ENCODE measurements at places on chromosomes 3 and 15.

DNA sequence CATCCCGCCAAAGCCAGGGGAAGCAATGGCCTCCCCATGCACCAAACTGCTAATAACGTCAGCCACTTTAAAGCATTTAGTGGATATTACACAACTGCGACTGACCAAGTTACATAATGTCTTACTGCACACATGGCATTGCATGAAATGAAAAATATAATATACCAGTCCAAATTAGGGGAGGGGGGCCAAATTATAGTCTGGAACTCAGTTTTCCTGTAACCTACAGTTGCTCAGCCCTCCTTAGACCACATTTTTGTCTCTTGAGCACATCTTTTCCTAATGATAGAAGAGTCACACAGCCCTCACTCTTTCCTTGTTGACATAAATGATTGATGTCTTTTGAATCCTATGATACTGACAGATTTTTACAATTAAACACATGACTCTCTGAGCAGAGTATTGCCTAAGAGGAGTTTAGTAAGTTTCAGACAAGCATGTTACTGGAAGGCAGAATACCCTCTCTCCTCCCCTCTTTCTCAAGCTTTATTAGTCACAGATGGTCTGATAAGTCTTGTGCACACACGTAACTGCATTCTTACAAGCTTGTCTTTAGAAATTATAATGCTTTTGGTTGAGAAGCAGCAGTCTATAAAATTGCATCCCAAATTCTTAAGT lies 1.1 kb upstream of the PLD1 start:
- DNase-seq: no peak

- peak; percentile 87 for DNase-seq
These were observed 55.1 kb downstream of the PEX5L start for GRCh38 chr3:179981646-179982045.

GRCh38 chr15:40259021-40259420 lies 20.2 kb downstream of the PAK6 start:
- no peak for DNase-seq

DNA sequence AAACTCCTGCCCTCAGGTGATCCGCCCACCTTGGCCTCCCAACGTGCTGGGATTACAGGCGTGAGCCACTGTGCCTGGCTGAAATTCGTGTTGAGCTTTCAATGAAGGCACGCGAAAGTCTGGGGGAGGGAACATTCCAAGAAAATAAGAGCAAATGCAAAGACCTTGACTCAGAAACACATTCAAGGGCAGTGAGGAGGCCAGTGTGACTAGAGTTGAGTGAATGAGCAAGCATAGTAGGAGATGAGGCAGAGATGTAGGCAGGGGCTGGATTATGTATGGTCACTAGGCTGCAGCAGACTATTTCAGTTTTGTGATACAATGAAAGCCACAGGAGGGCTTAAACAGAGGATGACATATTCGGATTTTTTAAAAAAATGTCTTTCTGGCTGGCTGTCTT lies 67.0 kb downstream of the SCN11A start:
- DNase-seq: no peak

- DNase-seq: no peak
These were observed 67.4 kb upstream of the RNU6-1 start for GRCh38 chr15:67907184-67907723.

- no peak for DNase-seq
These were observed 48.5 kb upstream of the PPP2R3A start for GRCh38 chr3:135917076-135917475.

GRCh38 chr3:126268866-126269265 lies 88.3 kb downstream of the KLF15 start:
- no peak for DNase-seq

GRCh38 chr15:71570736-71571135 lies 239.6 kb upstream of the NR2E3 start:
- no peak for DNase-seq

GRCh38 chr3:123638936-123639689 lies 54.3 kb upstream of the HACD2 start:
- DNase-seq: no peak

DNA sequence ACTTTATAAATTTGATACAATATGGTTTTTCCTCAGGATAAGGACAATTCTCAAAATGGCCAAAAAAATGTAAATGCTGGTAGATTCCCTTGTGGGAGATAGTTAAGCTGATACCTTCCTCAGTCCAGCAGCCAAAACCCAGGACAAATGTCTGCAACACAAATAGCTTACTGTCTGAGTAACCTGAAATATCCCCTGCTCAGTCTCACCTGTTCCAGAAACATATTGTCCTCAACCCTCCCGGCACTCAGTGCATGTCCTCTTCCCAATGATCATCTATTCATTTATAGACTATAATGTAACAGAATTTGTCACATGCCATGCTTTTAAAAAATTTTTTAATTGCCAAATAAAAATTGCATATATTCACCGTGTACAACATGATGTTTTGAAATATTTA lies 12.2 kb downstream of the RBSN start:
- DNase-seq: no peak

DNA sequence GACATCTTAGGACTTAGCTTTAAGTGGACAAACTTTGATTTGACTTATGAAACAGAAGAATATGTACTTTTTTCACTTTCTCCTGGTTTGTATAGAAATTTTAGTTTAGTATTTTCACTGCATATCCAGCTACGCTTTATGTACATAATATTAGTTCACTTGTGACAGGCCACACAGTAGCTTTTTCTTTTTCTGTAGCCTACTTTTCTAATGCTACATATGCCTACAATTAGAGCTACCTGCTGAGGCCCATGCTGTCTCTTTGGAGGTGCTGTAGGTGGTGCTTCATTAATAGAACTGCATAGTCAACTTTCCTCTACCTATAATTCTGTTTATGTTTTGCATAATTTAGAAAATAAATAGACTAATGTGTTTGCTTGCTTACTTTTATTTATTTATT lies 191.6 kb downstream of the NLGN1 start:
- DNase-seq: no peak

GRCh38 chr3:182925330-182925943 lies 54.9 kb downstream of the DCUN1D1 start:
- no peak for DNase-seq

GRCh38 chr3:141386126-141386488 lies 17.8 kb downstream of the ZBTB38 start:
- no peak for DNase-seq

GRCh38 chr3:50883755-50884154 lies 209.0 kb downstream of the DOCK3 start:
- no peak for DNase-seq

DNA sequence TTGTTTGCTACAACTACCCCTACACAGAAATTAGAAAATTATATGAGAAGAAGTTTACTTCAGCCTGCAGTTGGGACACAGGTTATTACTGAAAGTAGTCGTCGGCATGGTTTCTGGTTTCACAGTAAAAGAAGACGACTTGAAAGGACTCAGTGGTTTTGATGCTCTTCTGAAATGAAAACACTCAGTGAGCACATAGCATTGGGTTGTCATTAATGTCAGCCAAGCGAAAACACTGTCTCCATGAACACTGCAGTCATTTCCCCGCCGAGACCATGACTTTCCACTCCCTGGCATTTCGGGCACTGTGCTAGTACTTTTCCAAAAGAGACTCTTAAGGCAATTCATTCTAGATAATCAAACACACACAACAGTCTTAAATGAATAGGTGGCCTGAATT lies 69.2 kb upstream of the ICE2 start:
- no peak for DNase-seq

DNA sequence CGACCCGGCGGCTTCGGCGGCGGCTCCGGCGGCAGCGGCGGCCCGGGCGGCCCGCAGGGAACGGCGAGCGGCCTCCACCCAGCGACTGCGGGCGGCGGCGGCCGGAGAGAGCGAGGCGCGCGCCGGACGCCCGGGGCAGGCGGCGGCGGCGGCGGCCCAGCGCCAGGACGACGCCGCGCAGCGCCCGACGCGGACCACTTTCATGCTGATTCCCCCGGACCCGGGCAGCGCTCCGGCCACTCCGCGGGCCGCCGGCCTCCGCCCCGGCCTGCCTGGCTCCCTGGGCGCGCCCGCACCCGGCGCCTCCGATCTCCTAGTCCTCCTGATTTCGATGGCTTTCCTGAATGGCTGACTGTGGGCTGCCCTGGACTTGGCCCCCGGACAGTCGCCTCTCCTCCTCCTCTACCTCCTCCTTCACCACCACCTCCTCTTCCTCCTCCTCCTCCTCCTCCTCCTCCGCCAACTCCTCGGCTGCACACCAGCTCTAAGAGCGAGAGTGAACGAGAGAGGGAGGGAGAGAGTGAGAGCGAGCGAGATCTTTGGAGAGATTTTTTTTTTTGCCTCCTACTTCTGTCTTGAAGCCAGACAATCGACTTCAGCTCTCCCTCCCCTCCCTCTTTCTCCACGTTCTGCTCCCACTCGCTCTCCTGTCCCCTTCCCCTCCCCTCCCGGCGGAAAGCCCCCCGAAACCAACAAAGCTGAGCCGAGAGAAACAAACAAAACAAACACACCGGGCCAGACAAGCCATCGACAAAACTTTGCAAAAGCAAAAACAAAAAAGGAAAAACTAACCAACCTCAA lies 844 bp downstream of the NR2F2 start:
- no peak for DNase-seq

DNA sequence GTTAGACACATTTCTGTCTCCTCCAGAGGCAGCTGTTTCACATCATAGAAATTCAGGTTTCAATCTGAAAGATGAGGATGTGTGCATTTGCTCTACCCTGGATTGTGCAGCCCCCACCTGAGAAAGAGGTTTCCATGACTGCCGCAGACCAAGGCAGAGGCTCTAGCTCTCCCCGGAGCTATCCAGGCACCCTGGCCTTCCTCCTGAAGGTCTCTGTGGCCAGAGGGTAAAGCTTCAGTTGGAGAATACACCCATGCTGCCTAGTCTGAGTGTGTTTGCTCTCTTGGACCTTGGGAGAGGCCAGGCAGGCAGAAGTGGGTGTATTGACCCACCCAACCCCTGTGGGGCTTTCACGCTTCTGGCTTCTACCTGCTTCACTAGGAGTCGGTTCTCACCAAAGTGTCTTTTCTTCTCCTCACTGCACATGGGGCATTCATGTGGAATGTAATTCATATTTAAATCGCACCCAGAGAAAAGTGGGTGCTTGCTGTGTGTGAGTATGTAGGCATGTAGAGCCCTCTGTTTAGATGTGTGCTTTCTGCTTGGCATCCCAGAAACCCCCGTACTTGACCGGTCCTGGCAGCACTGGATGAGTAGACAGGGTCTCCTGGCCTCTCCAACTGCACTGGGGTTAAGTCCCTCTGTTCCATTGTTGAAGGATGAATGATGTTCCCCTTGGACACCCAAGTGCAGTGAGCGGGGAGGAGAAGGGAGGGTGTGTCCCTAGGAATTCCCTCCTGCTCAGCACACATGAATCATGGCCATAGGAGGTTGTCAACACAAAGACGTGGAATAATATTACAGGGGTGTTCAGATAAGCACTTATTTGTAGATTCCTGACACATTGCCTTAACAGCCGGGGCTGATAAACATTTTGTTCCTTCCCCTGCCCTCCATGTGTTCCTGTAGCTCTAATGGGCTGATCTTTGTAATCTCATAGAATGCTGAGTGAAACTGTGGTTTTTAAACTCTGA lies 20.3 kb upstream of the RAB6B start:
- no peak for DNase-seq

- DNase-seq: no peak
These were observed 766.5 kb downstream of the NTRK3 start for GRCh38 chr15:87489902-87490665.

All from putamen (tissue), 1 donor.